Activated CD4-positive, alpha-beta T cell treated with anti-CD3 and anti-CD28 coated beads, Interleukin-2, amount 50 U/mL, for 24 hours (primary cell): ENCODE measurements at places on chromosomes 6 and 20.

- DNase-seq: no peak
Observed at GRCh38 chr20:46243707-46244628, 64.3 kb downstream of the CDH22 start.

DNA sequence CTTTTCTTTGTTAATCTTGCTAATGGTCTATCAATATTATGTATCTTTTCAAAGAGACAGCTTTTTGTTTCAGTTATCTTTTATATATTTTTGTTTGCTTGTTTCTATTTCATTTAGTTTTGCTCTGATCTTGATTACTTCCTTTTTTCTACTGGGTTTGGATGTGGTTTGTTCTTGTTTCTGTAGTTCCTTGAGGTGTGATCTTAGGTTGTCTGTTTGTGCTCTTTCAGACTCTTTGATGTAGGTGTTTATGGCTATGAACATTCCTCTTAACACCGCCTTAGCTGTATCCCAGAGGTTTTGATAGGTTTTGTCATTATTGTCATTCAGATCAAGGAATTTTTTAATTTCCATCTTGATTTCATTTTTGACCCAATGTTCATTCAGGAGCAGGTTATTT is 26.8 kb upstream of the TNFAIP3 start:
- no peak for DNase-seq

DNA sequence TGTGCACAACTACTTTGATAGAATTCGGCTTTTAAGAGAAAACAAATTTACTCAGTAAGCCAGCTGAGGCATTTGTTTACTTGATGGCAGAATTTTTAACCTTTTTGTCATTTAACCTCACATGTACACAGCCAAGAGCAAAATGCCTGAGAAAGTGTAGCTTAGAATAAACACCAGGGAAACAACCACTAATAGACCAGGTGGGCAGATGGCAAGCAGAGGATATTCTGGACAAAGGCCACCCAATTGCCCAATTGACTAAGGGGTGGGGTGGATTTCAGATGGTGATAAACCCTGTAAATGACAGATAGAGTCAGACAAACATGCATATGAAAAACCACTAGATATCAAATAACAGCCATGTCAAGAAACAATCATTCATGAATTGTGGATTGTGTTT is 190.7 kb upstream of the FBXL4 start:
- no peak for DNase-seq

DNA sequence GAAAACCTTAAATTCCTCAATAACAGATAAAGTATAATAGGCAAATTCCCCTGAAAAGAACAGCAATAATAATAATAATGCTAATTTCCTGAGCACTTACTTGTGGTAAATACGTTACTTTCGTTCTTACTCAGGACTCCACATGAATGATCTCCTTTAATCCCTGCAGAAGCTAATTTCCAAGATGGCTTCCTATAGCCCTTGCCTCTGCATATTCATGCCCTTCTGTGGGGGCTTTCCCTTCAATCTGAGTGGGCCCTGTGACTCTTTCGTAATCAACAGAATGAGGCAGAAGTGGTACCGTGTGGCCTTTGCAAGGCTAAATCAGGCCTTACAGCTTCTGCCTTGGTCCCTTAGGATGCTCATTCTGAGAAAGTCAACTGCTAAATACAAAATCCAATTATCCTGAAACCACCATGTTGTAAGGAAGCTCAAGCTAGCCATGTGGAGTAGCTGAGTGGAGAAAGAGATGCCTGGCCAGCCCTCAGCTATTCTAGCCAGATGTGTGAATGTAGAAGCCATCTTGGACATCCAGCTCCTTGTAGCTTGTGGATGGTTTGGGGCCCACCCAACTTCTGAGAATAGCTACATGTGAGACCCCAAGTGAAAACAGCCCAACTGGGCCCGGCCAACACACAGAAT is 50.5 kb downstream of the MCUR1 start:
- DNase-seq: peak; percentile 30
